ENCODE measurements at places on chromosomes 2 and 18. TPM values are rescaled to one million over a fixed set of nuclear protein-coding genes. Genes with fewer than 3 reads are reported as not detected.

DNA sequence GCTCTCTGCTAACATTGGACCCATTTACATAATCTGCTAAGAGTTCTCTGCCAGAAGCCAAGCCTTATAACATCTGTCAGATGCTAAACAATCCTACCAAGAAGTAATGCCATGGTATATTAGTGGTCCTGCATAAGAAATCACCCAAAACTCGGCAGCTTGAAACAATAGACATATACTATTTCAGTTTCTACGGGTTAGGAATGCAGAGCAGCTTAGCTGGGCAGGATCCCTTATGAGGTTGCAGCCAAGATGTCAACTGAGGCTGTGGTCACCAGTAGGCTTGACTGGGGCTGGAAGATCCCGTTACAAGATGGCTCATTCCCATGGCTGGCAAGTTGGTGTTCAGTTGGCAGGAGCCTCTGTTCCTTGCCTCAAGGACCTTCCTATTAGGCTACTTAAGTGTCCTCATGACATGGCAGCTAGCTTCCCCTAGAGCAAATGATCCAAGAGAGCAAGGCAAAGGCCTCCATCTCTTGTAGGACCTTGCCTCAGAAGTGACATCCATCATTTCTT lies 25.1 kb upstream of the SOS1 start:
- no peak for DNase-seq

DNA sequence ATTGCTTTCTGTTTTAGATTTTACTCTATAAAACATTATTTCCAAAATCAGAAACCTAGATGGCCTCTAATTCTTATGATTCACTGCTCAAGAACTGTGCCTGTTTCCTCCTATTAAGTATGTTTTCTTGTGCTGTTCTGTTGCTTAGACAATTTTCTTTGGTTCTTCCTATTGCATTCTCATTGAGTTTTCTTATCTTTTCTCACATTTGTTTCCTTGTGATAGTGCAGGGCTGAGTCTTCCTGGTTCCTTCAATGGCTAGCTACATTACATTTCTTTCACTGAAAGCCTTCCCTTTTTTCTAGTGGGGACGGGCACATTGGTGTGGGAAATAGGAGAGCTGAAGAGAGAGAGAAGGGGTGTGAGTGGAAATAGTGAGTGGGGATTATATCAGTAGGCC lies 183.4 kb downstream of the CALCRL start:
- DNase-seq, result no peak

DNA sequence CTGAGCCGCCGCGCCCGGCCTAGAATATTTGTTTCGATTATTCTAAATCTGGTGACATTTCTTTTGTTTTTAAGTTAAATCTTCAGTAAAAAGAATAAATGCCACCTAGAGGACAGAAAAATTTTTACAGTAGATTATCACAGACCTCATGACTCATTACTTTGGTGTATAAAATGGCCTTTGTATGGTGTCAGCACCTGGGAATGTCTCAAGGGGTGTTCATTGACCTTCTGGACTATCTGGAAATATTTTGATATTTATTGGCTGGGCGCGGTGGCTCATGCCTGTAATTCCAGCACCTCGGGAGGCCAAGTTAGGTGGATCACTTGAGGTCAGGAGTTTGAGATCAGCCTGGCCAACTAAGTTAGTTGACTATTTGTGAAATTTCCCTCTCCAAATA lies 30.3 kb upstream of the SLC30A6 start:
- no peak for DNase-seq

DNA sequence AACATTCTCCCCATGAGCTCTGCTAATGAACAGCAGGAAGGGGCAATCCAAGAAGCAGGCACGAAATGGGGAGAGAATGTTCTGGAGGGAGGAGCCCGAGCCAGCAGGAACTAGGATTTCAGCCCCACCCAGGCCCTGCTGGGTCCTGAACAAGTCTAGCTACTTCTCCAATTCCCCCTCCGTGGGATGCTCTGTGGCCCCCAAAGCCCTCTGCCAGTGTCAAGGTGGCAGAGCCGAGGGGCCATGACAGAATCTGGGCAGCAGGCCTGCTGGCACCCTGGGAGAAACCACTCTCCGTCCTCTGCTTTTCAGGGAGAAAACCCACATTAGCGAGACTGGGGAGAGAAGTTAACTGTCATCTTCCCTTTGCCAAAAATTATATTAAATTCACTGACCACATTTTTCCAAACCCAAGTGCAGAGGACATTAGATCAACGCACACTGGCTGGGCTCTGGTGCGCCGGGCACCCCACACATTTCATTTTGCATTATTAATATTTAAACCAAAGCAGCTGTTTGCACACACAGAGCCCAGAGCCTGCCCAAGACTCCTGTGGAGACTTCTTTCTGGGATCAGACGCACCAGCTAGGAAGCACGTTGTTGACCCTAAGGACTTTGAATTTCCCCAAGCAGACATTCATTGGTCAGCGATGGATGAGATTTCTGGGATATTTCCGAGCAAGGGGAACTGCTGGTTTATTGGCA lies 80.2 kb upstream of the PKDCC start:
- peak; percentile 56 for DNase-seq

GRCh38 chr2:38194751-38195150 lies 118.8 kb upstream of the CYP1B1 start:
- DNase-seq, result no peak

- no peak for DNase-seq
These were observed 647.8 kb upstream of the SLC39A10 start for GRCh38 chr2:195009202-195009601.

DNA sequence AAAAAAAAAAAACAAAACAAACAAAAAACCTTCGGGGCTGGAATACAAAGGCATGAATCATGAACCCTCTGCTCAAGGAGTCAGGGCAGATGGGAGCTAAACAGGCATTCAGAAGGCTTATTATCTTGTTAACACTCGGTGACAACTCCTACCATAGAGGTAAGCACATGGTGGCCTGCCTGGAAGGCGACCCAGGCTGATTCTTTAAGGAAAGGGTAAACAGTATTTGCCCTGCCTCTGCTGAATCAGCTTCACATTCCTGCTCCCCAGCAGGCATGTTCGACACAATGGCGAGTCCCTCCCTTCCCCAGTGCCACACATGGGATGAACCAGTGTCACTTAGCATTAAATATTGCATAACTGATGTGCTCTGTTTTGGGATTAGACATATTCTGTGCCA lies 191.9 kb downstream of the ARL4C start:
- no peak for DNase-seq

DNA sequence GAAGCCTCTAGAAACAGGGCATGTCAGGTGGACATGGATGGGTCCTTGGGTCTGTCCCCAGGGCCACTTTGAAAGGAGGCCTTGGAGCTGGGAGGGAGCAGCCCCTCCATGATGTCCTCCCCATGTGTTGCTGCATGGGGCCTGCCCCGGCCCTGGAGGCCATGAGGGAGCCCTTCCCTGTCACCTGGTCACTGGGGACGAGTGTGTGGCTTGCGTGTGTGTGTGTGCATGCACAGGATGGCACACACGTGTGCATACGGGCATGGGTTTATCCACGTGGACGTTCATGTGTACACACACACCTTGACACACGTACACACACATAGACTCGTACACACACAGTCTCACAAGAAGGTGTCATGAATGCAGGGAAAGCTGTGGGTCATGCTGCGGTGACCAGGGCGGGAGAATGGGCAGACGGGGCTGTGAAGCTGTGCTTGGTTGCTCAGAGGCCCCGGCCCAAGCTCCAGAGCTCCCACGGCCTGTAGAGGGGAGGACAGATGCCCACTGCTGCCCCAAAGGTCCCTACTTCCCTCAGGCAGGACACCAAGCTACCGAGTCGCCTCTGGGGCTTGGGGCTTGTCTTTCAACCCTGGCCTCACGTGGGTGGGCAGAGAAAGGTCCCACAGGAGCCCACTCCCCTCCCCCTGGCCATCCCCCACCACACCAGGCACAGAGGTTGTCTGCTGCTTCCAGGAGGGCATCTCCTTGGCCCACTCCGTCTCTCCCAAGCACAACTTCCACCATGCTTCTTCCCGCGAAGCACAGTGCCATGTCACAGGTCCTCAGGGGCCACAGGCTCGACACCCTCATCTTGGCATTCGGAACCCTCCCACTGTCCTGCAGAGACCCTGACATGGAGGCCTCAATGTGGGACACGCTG lies 42.3 kb upstream of the GPC1 start:
- DNase-seq, result peak; percentile 37

GRCh38 chr2:237115870-237116269 lies 30.2 kb downstream of the COPS8 start:
- DNase-seq, result no peak

Gene KLHL30
- total RNA-seq, result 2.2 TPM

Gene TRIP12
- 284 TPM for total RNA-seq

DNA sequence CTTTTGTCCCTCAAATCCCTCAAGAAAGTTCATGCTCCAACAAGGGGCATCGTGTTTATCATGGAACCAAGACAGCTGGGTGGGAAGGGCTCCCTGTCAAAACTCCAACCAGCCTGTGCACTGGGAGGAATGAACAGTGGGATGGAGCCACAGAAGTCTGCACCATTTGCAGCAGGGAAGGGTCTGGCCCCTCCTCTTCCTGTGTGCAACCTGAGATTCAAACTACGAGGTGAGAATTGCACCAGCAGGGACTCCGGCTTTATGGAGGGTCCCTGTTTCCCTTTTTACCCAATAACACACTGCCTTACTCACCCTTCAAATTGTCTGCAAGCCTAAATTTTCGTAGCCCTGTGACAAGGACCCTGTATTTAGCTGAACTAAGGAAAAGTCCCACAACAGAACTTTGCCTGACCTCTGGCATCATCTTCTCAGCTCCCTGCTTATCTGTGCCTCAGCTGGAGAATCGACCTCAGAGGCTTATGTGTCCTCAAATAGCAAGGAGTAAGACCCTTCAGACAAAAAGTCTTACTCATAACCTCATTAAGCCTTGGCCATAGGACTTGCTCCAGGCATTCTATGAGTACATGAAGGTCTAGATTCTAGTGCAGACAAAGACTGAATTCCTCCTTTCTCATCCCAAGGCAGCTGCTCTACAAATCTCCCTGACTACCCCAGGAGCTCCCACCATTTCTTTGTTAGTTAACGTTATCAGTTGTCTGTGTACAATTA lies 178.3 kb upstream of the SERPINE2 start:
- DNase-seq, result no peak

GRCh38 chr18:62634979-62635630 lies 80.2 kb upstream of the PHLPP1 start:
- DNase-seq, result no peak

DNA sequence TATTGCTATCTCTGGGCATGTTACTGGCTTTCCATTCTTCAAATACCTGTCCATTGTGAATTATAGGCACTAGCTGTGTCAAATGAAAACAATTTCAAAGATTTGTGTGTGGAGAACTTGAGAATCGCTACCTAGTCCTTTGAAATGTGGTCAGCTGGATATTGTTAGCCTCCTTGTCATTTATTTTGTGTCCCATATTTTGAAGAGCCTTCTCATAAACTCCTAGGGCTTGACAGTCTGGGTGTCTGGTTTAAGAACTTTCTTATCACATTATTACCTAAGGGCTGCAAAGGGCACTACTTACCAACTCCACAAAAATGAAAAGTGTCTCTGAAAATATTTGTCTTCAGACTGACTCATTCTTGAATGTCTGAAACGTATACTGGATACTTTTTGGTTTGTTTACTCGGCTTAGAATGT lies 50.2 kb downstream of the COL4A3 start:
- no peak for DNase-seq

Gene C2orf72
- total RNA-seq, result 1.0 TPM

DNA sequence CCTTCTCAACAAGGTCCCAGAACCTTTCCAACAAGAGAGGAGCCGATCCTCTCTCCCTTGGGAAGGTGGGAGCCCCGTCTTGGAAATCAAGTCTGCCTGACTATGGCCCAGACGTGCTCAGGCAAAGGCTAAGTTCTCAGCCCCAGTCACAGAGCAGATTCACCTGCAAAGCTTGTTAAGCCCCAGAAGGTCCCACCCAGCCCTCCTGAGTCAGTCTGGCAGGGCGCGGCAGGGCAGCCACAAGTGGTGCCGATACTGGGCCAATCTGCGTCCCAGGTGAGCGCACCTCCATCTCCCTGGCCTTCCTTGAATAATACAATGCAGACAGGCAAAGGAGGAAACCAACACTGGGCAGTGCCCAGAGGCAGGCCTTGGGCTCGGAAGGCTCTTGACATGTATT lies 15.0 kb downstream of the CRACDL start:
- no peak for DNase-seq

DNA sequence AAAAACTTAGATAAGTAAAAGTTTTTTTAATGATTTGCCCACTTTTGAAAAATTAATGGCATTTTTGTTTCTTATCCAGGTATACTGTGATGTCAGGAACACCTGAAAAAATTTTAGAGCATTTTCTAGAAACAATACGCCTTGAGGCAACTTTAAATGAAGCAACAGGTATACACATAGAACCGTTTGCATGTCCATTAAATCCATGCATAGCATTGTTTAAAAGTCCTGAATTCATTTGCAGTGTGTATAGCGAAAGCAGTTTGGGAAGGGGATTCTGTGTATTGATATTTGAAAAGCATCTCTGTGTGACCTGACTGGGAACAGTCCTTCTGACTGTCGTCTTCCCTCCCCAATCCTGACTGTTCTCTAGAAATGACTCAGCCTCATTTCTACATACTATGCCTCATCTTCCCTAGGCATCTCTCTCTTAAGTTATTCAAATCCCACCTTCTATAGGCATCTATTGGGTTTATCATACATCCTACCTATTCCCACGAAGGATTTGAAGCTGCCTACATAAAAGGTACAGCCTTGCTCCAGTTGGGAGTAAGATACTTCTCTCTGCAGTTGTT lies 79.2 kb upstream of the MAP3K20 start:
- DNase-seq, result no peak

GRCh38 chr2:25215948-25216679 lies 47.7 kb upstream of the POMC start:
- DNase-seq, result peak; percentile 73

DNA sequence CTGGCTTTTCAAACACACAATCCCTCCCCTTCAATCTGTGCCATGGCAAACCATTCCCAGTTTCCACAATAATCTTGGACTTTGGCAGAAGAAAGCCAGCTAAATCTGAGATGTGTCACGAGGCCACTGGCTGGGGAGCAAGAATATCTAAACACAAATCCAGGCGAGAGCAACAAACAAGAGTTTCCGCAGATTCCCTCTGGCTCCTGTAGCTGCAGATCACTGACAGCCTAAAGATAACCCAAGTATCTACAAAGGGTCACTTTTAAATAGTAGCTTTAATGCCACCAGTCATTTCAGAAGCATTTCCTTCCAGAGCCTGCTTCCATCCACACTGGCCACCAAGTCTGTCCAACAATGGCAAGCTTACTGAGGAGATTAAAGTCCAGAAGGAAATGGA lies 86.9 kb downstream of the ACVR1 start:
- DNase-seq, result no peak

DNA sequence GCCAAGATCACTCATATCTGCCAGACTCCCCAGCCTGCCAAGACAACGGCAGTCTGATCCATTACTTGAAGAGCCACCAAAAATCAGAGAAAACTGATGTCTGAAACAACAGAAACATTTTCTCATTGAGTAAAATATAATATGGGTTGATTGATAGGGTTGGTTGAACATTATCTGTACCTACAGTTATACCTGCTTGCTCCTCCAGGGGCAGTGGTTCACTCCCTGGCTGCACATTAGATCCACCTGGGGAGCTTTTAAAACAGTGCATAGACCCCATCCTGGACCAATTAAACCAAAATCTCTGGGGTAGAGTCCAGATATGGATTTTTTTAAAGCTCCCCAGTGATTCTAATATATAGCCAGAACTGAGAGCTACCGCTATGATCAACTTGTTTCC lies 43.6 kb upstream of the SLC14A2 start:
- DNase-seq, result no peak
